NCI-H2171 treated with DMSO at 0.1 percent for 48 hours (cell line): ENCODE measurements at places on chromosomes 13 and 19.

GRCh38 chr19:10211061-10211460 lies 16.3 kb upstream of the DNMT1 start:
- DNase-seq: no peak

DNA sequence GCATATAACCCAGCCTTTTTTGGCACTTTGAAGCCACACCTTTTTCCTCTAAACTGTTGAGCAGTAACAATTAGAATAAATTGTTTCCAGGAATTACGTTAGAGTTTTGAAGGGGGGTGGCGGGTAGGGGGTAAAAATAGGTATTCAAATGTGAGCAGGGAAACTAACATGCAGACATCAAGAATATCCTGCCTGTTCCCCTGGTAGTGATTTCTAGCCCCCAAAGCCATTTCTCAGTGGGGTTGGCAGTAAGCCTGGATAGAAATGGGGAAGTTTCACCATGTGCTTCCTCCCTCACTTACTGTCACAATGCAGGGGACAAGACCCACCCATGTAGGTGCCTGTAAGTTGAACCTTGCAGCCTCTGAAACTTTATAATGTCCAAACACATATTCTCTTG lies 3.8 kb downstream of the DOCK9 start:
- no peak for DNase-seq

DNA sequence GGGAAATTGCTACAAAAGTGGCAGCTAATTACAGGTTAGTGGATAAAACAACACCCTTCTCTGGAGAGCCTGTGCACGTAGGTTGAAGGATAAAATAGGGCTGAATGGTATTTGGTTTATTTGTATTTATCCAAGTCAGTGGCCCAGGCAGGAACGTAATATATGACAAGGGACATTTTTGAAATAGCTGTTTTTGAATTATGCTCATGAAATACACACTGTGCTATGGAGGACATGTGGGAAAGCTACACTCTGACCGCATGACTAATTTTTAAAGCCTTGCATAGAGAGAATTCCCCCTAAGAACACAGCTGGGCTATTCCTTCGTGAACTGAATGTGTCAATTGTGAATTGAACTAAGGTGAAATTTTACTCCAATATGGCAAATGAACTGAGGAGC lies 292.1 kb upstream of the MAB21L1 start:
- peak; percentile 26 for DNase-seq

DNA sequence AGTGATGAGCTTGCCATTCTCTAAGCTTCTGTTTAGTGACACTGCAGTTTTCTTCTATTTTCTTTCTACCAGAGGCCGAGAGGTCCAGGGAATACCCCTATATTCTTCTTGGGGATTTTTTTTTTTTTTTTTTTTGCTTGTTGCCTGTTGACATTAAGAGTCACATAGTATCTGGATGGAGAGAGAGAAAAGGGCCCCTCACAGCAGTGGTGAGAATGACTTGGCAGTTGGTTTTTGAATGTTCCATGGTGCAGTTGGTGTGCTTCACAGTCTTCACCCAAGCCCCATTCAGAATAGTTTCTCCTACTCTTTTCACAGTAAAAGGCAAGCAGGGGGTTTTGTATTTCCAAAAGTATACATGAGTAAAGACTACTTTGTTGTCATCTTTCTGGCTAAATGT lies 577.9 kb downstream of the LMO7 start:
- no peak for DNase-seq

GRCh38 chr13:21805733-21806132 lies 134.9 kb downstream of the FGF9 start:
- no peak for DNase-seq

GRCh38 chr13:36770741-36771140 lies 48.3 kb upstream of the RFXAP start:
- DNase-seq: no peak

GRCh38 chr19:28500982-28501630 lies 711.8 kb downstream of the UQCRFS1 start:
- DNase-seq: no peak

DNA sequence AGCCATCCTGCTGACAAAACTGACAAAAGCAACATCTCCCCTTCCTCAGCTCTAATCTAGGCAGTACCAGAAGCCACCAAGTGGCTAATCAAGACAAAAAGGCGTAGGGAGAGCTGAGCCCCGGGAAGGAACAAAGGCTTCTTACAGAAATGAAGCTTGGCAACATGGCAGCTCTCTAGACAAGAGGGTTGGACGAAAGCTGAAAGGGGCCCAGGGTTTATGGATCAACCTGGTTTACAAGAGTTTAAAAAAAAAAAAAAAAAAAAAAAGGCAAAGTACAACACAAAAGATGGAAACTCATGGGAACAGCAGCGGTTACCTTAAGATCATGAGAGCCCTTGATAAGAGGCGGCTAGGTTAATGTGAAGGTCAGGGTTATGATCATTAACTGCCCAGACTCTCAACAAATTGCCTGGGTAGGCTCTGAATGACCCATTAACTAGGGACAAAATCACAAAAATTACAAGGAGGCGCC lies 14.0 kb downstream of the ZC3H4 start:
- no peak for DNase-seq

- DNase-seq: no peak
Measured at GRCh38 chr19:10113964-10114650, 2.6 kb downstream of the P2RY11 start.

- DNase-seq: no peak
Measured at GRCh38 chr13:28538932-28539331, 44.0 kb upstream of the FLT1 start.

- DNase-seq: no peak
Measured at GRCh38 chr13:60957816-60958215, 457.8 kb downstream of the PCDH20 start.
